ENCODE measurements at places on chromosomes 7 and 10.
A peak's percentile ranks its signal among the peaks of the same experiment; 100 is the strongest.

GRCh38 chr10:102639537-102639936 is 4.7 kb upstream of the TRIM8 start:
- DNase-seq = no peak

DNA sequence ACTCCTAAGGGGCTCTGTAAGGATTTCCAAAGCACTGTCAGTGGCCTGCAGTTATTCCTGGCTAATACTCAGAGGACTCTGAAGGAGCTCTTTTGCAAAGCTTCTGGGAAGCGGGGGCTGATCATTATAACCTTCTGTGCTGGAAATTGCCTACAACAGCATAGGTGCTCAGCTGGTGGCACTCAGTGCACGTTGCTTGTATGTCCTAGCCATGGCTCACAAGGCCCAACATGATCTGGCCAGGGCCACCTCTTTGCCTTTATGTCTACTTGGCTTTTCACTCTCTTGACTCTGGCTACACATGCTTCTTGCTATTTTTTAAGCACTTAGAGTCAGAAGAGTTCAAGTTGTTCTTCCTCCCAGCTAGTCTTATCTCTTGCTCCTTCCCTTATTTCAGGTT is 17.5 kb downstream of the LAMB4 start:
- DNase-seq = no peak

- DNase-seq = no peak
Observed at GRCh38 chr10:122208571-122209430, 62.3 kb upstream of the BTBD16 start.

GRCh38 chr10:31404640-31405039 is 85.6 kb downstream of the ZEB1 start:
- DNase-seq = no peak

DNA sequence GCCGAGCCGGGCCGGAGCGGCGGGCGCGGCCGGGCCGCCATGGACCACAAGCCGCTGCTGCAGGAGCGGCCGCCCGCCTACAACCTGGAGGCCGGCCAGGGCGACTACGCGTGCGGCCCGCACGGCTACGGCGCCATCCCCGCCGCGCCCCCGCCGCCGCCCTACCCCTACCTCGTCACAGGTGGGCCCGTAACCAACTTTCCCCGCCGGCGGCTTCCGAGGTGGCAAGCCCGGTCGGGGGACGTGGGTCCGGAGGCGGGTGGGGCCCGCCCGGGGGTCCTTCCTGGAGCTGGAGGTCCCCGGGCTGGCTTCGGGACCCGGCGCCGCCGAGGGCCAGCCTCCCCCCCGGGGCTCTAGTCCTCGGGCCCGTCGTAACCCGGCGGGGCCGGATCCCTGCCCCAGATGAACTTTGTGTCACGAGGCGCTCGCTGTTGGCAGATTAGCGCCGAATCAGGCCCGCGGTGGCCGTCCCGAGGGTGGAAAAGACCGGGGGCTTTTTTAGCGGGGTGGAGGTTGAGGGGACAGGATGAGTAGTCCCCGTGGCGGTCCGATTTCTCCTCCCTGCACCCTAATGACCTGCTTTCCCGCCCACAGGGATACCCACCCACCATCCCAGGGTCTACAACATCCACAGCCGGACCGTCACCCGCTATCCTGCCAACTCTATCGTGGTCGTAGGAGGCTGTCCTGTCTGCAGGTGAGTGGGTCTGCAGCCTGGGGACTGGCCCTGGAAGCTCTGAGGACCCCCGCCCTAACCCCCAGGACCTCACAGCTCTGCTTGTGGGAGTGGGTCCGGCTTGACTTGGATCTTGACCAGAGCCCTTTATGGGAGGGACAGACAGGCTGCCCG is 496 bp downstream of the BRI3 start:
- DNase-seq = peak; percentile 24

- no peak for DNase-seq
Observed at GRCh38 chr7:5232874-5233273, 42.8 kb downstream of the WIPI2 start.

DNA sequence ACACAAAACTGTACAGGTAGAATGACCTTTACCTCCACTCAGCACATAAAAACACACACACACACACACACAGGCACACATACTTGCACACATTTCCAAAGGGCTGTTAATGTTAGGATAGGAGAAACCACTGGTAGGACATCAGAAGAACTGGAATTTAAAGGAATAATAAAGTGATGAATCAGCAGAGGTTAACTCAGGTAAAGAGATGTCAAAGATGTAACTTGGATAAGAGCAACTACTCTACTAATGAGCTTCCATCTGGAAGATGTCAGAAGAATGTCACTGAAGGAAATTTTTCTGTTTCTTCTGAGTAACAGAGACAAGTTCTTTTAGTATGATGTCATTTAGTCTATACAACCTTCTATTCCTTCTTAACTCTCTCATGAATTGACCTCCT is 26.4 kb upstream of the GPR37 start:
- no peak for DNase-seq

DNA sequence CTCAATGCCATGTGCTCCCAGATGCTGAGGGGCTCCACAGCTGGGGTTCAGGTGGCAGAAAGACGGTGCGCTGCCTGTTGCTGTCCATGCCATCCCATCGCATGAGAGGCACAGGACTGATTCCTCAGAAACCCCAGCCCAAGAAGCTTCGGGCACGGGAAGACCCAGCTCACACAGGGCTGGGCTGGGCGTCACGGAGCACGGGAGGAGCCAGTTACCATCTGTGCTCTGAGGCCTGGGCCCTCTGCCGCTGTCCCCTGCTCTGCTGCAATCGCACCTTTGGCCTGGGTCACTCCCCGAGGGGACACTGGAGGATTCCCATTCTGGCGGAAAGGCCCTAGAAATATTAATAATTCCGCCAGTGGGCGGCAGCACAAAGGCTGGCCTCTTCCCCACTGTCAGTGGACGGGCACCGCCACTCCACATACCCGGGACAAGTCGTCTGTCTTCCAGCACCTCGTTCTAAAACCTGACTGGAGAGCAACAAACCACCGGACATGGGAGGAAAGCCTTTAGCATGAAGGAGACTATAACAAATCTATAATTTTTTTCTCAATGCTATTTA is 92.1 kb downstream of the PIP4K2A start:
- no peak for DNase-seq

GRCh38 chr10:72068126-72068765 is 20.1 kb downstream of the SPOCK2 start:
- DNase-seq = no peak

DNA sequence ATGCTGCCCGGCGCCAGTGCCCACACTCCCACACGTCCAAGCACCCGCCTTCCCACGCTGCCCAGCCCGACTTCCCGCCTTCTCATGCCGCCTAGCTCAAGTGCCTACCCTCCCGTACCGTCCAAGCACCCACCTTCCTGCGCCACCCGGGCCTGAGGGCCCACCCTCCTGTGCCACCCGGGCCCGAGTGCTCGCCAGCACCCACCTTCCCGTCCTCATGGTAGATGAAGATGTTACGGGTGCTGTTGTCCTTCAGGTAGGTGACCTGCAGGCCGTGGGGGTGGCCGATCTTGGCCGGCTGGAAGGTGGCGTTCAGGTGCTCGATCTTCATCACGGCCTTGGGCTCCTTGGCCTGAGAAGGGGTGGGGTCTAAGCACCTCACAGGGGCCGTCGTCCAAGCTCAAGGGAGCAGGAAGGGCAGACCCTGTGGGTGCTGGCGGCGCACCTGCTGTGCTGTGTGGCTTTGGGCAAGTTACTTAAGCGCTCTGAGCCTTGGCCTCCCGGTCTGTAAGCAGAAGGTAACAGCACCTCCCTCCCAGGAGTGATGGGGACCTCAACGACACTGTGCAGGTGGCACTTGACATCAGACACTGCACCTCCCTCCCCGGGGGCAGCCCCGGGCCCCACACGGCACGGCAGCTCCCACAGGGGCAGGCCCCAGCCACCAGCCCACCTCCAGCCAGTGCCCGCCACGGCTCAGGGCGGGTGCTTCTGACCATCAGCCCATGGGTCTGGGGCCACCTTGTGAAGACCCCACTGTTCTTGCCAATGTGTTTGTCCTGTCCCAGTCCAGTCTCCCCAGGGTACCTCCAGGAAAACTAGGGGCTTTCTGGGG is 27.8 kb downstream of the GET4 start:
- DNase-seq = no peak

DNA sequence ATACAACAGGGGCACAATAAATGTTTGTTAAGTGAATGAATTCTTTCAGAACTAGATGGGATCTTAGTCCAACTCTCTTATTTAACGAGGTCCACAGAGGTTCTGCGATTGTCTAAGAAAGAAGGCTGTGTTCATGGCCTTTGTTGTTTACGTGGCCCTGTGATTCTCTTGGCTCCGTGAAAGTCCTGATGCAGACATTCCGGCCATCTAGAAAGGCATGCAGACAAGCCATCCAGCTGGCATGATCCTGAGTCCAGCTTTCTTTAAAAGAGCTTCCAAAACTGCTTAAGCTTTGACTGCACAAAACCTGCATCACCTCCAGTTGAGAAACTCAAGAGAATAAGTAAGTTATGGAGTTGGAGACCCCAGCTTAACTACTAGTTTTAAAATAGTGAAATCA is 26.0 kb downstream of the EGFR start:
- DNase-seq = no peak

DNA sequence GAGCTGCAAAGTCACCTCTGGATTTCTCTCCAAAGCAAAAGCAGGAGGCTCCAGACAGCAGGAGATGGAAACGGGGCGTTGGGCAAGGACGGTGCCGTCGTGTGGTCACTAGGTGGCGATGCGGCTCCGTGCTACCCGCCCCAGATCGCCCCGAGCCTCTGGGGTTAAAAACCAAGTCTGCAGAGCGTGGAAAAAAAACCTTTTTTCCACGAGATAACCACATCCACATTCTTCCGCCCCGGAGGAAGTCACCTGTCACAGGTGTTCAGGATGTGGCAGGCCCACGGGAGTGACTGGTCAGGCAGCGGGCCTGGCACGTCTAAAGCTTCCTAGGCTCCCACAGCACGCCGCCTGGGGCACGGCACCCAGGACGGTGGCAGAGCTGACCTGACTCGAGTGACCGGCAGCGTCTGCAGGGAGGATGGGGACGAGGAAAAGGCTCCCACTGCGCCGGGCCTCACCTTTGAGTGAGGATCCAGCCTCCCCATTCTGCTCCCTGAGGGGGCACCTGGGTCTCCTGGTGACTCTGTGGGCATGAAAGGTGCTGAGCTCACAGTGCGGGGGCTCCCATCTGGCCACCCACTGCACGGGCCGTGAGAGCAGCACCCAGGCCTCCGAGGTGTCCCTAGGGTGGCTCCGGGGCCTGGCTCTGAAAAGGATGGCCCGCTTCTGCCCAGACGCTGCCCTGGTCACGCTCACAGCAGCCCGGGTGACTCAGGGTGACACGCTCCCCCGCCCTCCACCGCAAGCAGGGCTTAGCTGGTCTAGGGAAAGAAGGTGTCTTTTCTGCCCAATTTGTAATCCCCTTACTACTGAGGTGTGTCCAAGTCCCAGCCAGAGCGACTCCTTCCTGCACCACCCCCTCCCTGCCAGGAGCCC is 71.3 kb upstream of the TNRC18 start:
- peak; percentile 89 for DNase-seq

DNA sequence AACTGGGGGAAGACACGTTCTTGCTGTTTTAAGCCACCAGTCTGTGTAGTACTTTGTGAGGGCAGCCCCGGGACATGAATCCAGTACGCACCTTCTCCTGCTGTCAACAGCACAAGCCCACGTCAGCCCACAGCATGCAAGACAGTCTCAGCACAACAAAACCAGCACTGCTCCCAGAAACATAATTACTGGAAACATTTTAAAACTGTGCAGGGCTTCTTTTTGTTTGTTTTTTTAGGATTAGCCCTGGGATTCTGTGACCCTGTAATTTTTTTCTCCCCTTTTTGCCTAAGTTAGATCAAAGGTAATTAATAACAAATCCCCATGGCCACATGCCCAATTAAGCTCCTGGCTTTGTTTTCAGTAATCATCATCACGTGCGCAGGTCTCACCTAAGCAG is 87.5 kb downstream of the VOPP1 start:
- no peak for DNase-seq

GRCh38 chr7:116230191-116231005 is 20.1 kb downstream of the TES start:
- peak; percentile 30 for DNase-seq

GRCh38 chr7:36440880-36441279 is 51.2 kb downstream of the ANLN start:
- peak; percentile 56 for DNase-seq

DNA sequence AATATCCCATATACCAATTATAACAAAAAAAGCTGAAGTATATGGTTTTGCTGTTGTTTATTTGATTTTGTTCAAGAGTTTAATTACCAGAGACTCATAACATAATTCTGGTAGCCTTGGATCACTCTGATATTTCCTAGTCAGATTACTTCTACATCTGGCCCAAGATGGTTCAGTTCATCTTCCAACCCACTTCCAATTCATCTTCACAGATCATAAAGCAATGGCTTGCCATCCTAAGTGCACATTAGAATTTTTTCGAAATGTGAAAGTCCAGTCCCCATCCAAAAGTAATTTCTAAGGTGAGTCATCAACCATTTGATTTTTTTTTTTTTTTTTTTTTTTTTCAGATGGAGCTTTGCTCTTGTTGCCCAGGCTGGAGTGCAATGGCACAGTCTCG is 8.0 kb upstream of the HIBADH start:
- no peak for DNase-seq

DNA sequence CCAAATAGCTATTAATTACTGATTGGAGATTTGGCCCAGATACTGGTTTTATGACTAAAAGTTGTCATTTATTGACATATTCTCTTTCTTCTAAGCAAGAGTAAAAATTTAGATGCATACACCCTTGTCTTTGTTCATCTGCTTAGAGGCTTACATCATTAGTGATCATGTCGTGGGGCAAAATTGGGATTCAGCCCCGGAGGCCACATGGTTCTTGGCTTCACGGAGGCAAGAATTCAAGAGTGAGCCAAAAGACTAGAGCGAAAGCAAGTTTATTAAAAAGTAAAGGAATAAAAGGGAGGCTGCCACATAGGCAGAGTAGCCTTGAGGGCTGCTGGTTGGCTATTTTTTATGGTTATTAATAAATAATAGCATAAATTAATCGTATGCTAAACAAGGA is 41.1 kb downstream of the MINPP1 start:
- no peak for DNase-seq
